ENCODE measurements at places on chromosomes 4 and X.

- no peak for DNase-seq
These were observed 69.4 kb upstream of the ZNF518B start for GRCh38 chr4:10526429-10527222.

DNA sequence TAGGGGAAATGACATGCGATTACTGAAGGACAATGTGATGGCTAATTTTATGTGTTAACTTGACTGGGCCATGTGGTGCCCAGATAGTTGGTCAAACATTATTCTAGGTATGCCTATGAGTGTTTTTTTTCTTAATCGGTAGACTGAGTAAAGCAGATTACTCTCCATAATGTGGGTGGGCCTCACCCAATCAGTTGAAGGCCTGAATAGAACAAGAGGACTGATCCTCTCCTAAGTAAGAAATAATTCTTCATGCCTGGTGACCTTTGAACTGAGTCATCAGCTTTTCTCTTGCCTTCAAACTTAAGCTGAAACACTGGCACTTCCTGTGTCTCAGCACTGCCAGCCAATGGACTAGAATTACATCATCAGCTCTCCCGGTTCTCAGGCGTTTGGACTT lies 164.0 kb upstream of the FGF13 start:
- DNase-seq: no peak

DNA sequence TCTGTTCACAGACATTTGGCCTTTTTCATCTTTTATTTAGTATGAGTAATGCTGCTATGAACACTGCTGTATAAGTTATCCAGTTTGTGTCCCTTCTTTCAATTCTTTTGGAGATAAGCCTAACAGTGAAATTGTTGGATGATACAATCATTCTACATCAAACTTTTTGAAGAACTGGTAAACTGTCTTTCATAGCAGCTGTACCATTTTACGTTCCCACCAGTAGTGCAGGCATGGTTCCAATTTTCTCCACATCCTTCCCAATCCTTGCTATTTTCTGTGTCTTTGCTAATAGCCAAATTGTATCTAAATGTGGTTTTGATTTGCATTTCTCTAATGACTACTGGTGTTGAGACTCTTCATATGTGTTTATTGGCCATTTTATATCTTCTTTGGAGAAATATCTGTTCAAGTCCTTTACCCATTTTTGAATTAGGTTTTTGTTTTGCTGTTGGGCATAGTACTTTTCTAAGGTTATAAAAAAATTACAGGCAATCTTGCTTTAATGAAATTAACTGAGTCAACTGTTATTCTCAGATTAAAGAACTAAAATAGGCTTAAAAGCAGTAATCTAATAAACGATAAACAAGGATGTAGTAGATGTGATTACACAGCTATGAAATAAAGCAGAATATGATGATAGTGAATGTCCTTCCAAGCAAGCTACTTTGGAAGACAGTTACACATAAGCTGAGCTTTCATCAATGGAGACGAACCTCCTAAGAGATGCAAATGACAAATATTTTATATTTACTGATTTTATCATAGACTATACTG lies 57.2 kb downstream of the FBXW7 start:
- DNase-seq: no peak

DNA sequence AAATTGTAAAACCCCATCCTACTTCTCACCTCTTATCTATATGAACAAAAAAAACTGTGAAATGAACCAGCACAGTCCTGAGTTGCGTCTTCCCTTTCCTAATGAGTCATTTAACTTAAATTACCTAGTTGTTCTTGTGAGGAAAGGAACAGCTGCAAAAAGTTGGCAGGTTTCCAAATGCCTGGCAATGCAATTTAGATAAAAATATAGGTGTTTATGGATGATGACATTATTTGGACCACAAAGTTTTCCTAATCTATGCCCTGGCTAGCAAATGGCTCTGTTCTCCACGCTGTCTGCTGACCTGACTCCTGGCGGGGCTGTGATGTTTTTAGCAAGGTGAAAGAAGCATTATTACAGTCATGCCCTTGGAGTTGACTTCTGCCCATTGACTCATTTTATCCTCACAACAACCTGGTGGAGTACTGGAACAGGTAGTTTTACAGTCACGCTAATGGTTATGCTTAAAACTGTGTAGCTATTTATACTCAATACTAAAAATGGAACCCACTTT lies 29.8 kb upstream of the RELL1 start:
- DNase-seq: no peak

DNA sequence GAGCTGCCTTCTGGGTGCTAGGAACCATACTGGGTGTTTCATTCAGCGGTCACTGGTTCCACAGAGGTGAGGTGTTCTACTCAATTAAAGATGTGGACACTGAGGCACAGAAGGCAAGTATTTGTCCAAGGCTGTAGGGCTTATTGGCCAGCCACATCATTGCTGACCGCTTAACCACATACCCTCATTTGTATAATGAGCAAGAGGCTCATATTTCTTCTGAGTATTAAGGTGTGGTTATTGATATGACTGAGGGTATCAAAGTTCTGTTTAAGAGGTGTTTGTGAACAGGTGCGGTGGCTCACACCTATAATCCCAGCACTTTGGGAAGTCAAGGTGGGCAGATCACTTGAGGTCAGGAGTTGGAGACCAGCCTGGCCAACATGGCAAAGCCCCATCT lies 14.3 kb downstream of the RNF4 start:
- DNase-seq: no peak

GRCh38 chr4:62191451-62192240 lies 991.5 kb downstream of the ADGRL3 start:
- no peak for DNase-seq

DNA sequence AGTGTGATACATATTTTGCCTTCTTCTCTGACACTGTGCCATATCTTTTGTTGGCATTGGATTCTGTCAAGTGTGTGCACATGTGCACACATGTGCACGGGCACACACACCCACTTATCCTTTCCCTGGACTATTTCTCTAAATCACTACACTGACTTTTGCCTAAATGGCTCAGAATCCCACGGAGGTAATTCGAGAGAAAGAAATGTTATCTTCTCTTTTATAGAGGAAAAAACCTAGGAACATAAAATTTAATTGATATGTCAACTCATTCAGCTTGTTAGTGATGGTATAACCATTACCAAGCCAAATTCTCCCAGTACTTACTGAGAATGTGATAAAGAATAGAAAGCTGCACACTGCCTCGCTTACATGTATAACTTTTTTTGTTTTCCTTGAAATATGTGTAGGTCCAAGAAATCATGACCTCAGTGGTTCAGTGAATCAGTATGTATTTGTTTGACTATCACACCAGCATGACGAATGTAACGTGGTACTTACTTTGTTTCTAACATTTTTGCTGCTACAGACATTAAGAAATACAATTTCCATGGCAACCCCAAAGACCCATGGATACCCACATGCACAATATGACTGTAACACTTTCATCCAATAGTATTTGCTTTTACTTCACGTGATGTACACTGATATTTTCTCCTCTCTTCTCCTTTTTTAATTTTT lies 163.0 kb downstream of the PCDH7 start:
- no peak for DNase-seq

DNA sequence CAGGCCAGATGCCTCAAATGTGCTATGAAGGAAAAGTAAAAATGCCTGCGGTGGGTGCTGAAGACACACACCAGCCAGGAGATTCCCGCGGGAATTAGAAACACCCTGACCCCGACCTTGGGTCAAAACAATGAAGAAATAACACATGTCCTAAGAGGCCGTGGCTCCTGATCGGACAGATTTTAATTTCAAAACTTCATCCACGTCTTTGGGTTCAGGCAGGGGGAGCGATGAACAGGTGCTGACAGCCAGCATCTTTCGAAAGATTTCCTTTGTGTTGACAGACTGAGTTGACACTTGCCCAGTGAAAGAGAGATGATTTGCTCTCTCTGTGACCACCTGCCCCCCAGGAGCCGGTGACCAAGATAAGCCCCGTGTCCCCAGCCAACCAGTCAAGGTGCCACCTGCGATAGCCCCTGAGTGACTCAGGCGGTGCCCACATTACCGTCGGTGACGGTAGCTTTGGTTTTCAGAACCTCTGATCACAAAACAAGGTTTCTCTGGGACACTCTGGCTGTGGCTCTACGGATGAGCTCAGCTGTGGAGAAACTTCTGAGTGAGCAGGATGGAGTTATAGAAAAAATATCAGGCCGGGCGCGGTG lies 11.0 kb upstream of the IL3RA start:
- DNase-seq: no peak

DNA sequence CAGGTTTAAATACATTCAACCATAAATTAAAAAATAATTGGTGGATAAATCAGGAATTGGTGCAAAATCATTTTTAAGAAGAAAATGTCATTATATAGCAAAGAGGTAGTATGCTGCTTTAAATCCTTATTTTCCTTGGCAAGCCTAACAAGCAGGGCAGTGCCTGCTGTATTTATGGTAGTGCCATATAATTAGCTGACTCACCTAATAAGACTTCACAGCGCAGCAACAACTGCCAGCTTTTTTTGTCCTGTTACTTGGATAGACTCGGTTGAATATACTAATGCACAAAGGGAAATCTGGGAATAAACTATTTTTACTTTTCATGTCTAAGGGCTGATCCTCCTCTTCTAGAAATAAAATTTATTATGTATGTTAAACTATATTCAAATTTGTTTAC lies 99.1 kb downstream of the SNCA start:
- no peak for DNase-seq

DNA sequence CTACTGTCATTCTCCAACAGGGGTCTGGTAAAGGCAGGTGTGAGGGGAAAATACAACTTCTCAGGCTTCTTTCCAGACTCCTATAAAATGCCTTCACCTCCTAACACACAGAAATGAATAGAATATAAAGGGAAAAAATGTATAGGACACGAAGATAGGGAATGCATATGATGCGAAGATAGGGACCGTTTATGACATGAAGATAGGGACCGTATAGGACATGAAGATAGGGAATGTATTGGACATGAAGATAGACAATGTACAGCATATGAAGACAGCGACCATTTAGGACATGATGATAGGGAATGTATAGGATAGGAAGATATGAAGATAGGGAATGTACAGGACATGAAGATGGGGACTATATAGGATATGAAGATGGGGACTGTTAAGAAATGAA lies 10.5 kb downstream of the IRF2 start:
- no peak for DNase-seq

- DNase-seq: no peak
These were observed 100.8 kb upstream of the MAML3 start for GRCh38 chr4:140254651-140255299.

DNA sequence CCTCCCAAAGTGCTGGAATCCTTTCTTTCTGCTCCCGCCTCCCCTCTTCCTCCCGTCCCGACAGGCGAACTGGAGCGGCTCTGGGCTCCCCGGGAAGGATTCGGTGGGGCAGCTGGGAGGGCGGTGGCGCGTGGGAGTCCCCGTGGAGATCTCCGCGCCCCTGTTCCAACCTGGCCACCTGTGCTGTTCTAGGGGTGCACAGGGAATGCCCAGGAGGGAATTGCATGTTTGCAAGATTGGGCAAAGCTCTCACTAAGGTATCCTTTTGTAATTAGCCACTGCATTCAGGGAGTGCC lies 11.2 kb upstream of the ELF4 start:
- DNase-seq: no peak

- no peak for DNase-seq
These were observed 71.3 kb downstream of the PPEF2 start for GRCh38 chr4:75830906-75831305.

GRCh38 chrX:42752730-42753129 lies 25.2 kb downstream of the PPP1R2C start:
- DNase-seq: no peak

- no peak for DNase-seq
These were observed 72.0 kb upstream of the PRDM5 start for GRCh38 chr4:120994521-120994920.

DNA sequence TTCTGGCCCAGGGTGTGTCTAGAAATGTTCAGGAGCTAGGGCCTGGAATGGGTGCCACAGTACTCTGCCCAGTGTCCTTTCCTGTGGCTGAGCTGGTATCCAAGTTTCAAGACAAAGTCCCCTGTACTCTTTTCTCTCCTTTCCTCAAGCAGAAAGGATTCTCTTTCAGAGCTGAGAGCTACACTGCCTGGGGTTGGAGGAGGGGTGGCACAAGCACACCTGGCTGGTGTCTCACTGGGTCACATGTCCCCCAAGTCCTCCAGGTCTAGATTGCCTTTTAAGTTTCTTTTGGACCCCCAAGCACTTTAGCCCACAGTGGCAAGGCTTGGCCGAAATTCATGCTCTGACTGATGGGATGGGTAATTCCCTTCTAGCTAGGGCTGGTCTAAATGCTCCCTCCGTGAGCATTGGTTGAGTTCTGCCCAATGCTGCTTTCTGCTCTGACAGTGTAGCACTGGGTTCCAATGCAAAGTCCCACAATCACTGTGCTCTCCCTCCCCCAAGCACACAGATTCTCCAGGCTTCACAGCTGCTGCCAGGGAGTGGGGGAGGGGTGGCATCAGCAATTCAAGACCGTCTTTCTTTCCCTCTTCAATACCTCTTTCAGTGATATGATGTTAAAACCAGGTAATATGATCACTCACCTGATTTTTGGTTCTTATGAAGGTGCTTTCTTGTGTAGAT lies 47.8 kb downstream of the BEX3 start:
- no peak for DNase-seq

DNA sequence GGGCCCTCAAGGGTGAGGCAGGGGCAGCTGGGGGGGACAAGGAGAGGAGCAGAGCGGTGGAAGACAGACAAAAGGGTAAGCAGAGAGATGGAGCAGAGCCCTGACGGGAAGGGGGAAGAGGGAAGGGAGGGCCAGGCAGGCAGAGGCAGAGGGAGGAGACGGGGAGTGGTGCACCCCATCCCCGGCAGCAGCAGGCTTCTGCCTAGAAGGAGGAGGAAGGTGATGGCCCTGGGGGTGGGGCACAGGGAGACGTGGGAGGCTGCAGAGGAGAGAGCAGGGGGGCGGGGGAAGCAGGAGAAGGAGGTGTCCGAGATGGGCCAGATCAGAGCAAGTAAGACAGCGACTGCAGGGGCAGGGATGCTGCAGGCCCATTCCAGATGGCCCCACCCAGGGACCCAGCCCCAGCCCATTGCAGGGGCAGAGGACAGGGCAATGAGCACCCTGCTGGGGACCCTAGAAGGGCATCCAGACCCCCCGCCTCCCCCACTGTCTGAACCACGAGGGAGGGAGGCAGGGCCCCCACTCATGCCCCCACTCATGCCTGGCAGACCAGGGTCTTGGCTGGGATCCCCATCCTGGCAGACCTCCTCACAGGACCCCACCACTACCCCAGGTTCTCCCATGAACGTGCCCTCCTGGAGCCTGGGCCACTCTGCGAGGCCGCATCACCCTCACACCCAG lies 2.7 kb downstream of the L1CAM start:
- no peak for DNase-seq

DNA sequence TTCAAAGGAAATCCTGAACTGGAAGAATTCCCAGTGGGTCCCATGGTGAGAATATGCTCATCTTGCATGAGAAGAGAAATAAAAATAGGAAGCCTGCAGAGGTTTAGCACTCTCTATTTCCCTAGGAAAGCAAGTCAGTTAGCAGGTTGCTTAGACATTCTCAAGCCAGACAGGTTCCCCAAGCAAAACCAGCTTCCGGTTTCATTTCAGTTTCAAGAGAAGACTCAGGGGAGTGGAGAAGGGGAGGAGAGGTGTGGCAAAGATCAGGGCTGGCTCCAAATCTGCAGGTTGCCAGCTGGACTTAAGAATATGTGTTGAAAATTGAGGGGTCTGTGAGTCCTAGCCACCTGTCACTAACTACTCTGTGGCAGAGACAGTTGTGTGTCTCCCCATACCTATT lies 107.5 kb downstream of the CLNK start:
- no peak for DNase-seq

All from thoracic aorta (tissue), 2 donors.